ENCODE measurements at places on chromosomes 12 and 14.

GRCh38 chr14:100982762-100983161 is 79.2 kb upstream of the RTL1 start:
- no peak for DNase-seq

- DNase-seq, result no peak
Measured at GRCh38 chr12:103053089-103053488, 95.6 kb downstream of the ASCL1 start.

GRCh38 chr12:49961993-49962764 is 507 bp downstream of the AQP5 start:
- DNase-seq, result no peak

DNA sequence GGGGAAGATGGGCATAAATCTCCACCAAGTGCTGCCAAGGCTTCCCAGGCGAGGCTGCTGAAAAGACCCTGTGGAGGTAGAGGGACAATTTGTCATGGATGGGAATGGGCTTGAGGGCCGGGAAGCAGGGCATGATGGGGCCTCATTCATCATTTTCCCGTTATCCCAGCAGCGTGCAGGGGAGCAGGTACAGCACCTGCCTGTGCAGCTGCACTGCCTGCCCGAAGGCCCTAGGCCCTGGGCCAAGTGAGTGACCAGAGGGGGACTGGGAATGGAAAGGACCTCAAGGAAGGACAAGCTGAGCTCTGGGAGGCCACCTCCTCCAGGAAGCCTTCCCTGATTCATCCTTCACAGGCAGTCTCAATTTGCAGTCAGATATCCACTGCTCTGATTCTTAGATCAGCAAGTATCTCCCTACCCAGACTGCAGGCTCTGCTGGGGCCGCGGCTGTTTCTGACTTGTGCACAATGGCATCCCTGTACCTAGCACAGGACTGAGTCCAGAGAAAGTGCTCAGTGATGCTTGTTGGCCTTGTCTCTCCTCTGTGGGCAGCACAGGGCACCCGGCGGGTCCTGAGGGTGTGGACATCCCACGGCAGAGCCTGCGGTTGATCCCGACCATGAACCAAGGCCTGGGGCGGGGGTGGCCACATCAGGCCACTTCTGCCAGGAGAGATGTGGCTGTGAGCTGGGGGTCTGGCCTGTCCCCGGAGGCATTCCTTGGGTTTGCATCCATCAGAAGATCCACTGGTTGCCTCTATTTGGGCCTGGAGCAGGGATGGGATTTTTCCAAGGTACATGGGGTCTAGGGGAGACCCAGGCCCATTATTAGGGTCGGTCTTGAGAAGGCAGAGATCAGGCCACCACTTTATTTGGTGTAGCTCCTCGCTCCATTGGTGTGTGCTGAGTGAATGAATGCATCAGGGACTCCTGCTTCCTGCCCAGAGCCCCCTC is 167.3 kb upstream of the RTL1 start:
- peak; percentile 89 for DNase-seq

- no peak for DNase-seq
Measured at GRCh38 chr14:61140872-61141271, 140.3 kb downstream of the TMEM30B start.

- DNase-seq, result no peak
Measured at GRCh38 chr12:71410844-71411243, 28.8 kb upstream of the LGR5 start.

- DNase-seq, result no peak
Measured at GRCh38 chr12:3432868-3433267, 58.1 kb upstream of the PRMT8 start.

- no peak for DNase-seq
Measured at GRCh38 chr12:38875586-38876228, 29.7 kb downstream of the CPNE8 start.

GRCh38 chr12:38528527-38528926 is 212.0 kb downstream of the ALG10B start:
- no peak for DNase-seq

DNA sequence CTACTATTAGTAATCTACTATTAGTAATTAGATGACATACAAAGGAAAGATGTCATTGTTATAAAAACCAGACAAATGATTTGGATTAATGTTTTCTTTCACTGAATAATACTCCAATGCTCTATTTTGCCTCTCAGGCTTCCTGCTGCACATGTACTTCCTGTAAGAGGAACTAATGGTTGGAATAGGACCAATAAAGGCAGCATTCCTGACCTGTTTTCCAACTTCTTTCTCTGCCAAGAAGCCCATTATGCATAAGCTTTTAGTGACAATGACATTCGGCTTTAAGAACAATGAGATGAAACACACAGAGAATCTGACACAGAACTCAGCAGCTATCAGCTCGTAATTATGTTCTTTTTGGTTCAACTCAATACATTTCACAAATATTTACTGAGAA is 5.2 kb upstream of the C12orf56 start:
- DNase-seq, result no peak

DNA sequence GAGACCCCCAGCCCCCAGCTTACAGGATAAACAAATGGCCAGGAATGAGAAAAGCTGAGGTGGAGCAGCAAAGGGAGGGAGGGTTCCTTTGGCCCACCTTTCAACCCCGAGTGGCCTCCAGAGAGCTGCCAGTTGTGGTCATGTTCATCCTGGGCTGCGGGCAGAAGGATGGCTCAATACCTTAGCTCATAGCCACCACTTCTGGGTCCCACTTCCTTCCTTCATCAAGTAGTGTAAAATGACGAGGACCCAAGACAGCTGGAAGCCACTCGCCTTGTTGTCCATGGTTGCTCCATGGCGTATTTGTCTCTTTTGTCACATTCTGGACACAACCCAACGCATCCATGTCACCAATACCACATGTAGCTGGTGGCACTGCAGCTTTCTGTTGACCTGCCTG is 24.2 kb downstream of the CRACR2A start:
- no peak for DNase-seq

DNA sequence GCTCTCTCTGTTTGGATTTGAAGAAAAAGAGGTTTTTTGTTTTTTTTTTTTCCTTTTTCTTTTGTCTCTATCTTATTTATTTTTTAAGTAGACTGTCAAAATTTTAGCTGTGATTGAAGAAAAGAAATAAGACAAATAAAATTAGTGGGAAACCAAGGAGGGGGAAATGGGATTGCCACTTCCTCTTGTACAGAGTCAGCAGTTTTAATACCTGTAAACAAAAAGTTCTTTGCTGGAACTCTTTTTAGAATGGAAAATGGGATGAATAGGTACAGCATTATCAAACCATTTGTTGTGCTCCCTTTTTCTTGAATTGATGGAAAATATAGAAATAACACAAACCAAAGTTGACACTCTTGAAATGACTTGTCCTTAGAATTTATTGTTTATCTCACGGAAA is 680.7 kb downstream of the DIO2 start:
- DNase-seq, result no peak

GRCh38 chr14:101185073-101185835 is 281.7 kb upstream of the RTL1 start:
- DNase-seq, result peak; percentile 75

- no peak for DNase-seq
Measured at GRCh38 chr14:47919334-47919846, 244.0 kb upstream of the MDGA2 start.

GRCh38 chr12:53381731-53382630 is 2.0 kb downstream of the SP1 start:
- DNase-seq, result no peak

DNA sequence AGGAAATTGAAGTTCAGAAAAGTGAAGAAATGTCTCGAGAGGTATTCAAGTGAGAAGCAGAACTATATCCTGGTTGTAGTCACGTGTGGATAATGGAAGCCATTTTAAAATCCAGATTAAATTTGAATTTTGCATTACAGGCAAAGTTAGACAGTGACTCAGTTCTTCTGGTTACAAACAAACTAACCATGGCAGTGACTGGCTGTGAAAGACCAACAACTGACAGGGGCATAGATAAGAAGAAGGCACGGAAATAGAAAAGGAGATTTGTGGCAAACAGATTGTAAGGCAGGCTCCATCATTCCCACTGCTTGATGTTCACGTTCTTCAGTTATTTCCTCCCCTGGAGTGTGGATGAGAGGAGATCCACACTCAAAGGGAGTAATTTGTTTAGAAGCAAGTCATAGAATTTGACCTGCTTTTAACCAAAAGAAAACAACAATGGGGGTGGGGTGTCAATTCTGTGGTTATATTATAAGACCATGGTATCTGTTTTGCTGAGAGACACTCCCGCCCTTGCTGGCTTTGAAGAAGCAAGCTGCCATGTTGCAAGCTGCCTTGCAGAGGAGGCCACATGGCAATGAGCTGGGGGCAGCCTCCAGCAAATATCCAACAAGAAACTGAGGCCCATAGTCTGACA is 795.3 kb downstream of the VRK1 start:
- no peak for DNase-seq

DNA sequence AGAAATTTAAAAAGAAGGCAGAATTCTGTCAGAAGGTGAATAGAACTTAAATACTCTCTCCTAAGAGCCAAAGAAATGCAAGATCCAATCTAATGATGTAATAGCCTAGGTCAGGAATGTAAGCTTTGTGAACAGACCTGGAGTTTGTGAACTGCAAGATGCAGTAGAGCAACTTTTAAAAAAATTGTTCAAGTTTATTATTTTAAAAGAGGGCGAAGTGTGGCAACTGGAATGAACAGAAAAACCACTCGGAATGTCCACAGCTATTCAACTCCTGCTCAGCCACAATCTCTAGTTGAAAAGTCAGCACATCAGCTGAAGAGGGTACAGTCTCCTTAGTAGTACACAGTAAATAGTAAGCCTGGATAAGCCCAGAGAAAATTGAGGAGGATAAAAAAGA is 228.8 kb downstream of the PPFIA2 start:
- DNase-seq, result no peak

- DNase-seq, result no peak
Measured at GRCh38 chr14:49895480-49895879, 2.6 kb downstream of the ARF6 start.

- DNase-seq, result no peak
Measured at GRCh38 chr12:121798787-121799155, 5.0 kb upstream of the SETD1B start.

DNA sequence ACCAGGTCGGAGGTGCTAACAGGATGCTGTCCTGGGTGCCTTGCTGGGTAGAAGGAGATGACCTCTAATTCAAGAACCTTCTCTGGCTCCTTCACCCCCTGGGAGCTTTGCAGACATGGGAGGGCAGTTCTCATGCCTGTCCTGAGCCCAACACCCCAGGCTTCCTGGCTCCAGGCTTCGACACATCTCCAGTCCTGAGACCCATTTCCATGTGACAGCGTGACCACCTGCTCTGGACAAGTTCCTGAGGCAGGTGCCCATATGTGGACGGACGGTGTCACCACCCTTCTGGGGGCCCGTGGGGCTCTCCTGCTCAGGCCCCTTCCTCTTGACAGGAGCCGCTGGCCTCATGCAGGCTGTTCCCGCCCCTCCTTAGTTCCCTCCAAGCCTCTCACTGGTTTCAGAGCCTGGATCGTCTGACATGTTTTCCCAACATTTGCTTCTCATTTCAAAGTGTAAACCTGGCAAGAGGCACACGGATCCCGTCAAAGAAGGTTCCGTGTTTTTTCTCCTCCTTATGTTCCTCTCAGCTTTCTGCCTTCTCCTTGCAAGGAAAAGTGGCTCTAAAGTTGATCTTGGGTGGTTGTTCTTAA is 291.9 kb upstream of the RTL1 start:
- DNase-seq, result peak; percentile 78

GRCh38 chr14:62847168-62847567 is 198.1 kb downstream of the KCNH5 start:
- DNase-seq, result no peak

DNA sequence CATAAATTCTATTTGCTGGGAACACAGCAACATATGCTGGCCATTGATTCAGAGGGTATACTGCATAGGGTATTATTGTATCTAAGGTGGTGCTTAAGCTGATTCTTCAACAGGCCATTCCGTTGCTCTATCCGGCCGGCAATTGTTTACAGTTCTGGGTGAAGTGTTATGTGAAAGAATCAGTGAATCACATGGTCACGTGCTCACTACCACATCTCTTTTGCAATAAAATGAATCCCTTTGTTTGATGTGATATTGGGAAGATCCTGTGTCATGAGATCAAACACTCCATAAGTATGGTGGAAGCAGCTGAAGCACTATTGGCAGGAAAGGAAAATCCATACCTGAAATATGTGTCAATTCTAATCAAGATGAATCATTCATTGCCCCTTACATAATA is 7.6 kb upstream of the USP15 start:
- no peak for DNase-seq
